ENCODE measurements at places on chromosomes 12 and 14.

DNA sequence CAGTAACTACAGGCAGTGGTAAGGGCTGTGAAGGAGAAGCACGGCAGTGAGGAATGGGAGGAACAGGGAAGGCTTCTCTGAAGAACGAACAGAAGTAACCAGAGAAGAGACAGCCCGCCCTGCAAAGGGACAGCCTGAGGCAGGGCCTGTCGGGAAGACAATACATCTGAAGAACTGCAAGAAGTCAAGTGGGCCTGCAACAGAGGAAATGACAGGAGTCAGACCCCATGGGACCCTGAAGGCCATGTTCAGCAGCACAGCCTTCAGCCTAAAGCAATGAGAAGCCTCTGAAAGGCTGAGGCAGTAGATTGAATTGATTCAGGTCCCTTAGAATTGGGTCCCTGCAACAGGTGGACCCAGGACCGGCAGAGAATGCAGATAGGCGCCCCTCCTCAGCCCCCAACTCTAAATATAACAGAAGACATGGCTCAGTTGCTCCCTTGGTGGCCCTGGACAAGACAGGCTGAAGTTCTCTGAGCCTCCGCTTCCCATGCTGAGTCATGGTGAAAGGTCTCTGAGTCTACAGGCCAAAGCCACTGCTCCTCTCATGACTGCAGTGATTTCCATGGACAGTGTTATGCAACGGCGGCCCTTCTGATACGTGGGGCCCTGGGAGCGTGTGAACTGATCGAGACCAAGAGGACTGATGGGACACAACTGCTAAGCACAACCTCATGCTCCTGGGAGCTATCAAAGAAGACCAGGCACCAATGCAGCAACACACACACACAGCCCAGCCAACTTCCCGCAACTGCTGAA lies 10.8 kb upstream of the ACTR6 start:
- no peak for DNase-seq

GRCh38 chr12:87086118-87086891 lies 830.1 kb upstream of the MGAT4C start:
- DNase-seq = no peak

DNA sequence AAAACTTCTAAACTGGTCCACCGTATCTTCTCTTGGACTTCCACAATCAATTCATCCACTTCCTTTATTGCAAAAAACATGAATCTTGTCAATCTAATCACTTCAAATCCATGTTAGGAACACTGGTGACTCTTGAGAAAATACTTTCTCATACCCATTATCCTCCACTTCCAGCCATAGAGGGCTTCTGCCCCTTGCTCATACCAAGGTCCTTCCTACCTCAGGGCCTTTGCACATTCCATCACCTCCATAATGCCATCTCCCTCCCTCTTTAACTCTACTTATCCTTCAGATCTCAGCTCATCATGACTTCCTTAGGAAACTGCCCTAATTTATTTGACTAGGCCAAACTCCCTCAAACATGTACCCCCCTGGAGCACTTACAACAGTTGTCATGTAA lies 16.6 kb downstream of the STXBP6 start:
- DNase-seq = no peak

GRCh38 chr12:78898416-78898815 lies 33.8 kb downstream of the SYT1 start:
- DNase-seq = no peak

DNA sequence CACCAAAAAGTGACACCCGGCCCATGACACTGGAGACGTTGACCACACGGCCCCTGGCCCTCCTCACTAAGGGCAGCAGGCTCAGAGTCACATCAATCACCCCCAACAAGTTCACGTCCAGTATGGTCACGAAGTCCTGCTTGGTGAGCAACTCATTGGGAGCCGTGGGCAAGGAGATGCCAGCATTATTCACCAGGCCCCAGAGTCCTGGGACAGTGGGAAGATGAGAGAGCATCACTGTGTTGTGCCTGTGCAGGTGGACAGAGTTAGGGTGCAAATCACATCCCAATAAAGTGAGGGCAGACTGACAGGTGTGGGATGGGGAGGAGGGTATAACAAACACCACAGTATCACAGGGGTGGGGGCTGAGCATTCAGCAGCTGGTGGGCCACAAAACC lies 2.5 kb downstream of the RDH16 start:
- DNase-seq = no peak

DNA sequence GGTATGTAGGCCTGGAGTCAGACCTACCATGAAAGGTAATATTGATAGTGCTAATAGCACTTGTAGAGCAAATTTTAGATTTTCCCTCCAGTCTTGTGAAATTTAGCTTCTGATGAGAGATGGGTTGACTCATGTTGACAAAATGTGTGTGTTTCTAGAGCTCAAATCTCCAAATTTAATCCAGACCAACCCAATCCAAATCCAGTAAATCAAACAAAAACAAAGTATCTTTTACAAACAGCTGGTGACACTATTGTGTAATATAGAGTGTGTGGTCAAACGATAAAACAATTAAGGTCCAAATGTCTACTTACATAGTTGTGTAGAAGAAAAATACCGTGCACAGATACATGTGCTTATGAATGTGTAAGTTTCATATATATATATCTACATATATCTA lies 63.4 kb upstream of the KITLG start:
- DNase-seq = no peak

GRCh38 chr14:24613241-24613640 lies 3.8 kb upstream of the GZMH start:
- DNase-seq = no peak

DNA sequence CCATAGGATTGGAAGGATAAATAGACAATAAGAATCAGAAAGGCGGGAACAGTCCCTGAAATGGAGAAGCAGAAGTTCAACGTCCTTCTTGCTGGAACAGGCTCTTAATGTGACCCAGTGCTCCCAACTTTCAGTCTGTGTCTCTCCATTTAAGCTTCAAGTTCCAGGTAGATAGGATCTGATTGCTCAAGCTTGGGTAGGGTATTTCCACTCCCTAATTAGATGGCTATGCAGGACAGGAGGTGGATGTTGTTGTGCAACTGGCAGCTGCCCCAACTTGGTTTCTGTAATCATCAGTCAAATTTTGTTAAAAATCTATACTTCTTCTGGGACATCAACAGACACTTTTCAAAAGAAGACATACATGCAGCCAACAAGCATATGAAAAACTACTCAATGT lies 266.2 kb downstream of the C12orf75 start:
- no peak for DNase-seq

DNA sequence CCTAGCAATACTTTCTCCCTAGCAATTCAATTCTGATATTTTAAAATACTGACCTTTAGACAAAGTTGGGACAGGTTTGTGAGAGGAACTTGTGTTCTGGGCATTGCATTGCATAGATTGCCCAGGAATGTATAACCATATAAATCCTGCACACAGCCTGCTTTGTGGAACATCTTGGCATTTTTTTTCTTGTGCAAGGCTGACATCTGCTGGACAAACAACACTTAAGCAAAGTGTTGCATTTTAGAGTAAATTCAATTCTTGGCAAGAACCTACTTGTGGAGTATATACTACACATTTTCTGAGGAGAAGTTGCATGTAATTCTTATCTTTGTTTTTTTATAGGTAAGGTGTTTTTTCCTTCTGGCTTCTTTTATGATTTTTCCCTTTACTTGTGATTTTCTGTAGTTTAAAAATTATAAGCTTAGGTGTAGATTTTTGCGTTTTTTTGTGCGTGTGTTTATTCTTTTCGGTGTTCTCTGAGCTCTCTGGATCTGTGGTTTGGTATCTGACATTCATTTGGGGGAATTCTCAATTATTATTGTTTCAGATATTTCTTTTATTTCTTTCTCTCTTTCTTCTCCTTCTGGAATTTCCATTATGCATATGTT lies 26.4 kb downstream of the TESPA1 start:
- DNase-seq = peak; percentile 26

DNA sequence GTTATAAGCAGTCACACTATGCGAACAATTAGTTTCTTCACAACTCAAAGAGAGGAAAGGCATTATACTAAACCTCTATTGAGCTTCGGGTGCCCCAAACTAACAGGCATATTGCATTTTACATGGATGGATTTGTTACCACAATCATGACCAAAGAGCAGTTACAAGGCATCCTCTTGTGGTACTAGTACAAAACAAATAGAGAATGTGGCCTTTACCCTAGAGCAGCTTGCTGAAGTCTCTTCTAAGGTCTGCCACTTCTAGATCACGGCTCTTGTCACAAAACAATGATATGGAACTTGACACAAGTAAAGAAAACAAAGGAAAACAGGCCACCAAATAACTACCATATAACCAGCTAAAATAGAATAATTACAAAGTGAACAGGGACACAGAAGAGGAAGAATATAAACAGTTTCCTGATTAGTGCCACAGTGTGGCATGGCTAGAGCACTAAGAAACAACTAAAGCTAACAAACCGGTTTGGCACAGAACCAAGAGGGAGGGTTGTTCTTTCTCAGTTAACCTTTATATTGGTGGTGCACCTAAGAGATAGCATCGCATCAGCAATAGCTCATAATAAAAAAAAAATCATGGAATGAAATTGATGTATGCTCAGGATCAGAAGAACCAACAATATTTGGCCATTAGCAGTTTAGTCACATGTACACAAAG lies 209.7 kb upstream of the ATP2B1 start:
- no peak for DNase-seq

DNA sequence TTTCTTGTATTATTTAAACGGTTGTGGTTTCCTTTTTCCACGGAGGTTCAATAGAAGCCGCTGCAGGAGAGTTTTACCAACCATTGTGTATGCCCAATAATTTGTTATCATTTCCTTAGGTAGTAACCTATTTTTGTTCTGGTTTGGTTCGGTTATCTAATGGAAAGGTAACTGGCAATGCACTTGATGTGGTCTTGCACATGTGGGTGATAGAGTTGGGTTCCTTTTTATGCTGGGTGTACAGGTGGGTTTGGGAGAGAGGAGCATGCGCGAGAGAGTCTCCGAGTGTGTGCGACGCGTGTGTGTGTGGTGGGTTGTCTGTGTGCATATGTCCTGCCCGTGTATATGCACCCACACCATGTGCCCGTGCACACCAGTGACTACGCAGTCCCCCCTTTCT lies 102.7 kb upstream of the FKBP4 start:
- DNase-seq = no peak

DNA sequence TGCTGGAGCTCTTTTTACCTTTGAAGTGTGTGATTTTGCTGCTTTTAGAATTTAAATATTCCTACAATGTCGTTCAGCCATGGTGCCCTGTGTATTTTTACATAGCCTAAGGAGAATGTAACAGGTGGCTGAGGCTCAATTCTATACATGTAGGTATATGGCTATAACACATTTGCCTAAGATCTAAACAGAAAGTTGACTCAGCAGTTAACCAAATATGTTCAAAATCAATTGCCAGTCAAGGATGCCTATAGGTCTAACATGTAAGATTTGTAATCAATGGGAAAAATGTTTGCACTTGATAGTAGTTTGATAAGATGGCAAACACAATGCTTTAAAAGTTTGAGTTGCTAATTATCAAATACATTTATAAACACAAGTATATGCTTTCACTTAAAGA lies 8.2 kb downstream of the PAWR start:
- no peak for DNase-seq

- DNase-seq = no peak
Measured at GRCh38 chr14:101006008-101006407, 102.5 kb upstream of the RTL1 start.

- DNase-seq = no peak
Measured at GRCh38 chr12:119681111-119681510, 13.2 kb downstream of the PRKAB1 start.

GRCh38 chr14:66998013-66998412 lies 191.2 kb upstream of the GARIN2 start:
- DNase-seq = no peak

- DNase-seq = no peak
Measured at GRCh38 chr12:75623631-75624154, 112.3 kb upstream of the KRR1 start.
